ENCODE measurements at places on chromosomes 11 and 22.

DNA sequence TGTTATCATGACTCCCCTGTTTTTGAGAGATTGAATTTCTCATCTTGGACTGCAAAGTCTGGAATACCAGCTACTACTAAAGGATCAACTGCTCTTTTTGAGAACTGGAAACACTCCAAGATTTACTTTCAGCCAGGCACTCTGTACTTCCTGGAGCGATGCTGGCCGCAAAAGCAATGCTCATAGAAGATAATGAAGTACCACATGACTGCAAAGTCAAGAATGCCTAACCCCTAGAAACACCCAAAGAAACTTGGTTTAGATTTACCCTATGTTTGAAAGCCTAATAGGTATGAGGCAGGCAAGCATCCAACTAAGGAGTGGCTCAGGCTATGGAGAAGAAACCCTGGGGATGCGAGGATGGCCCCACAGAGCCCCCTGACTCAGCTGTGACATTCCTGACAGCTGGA lies 47.7 kb upstream of the ARHGAP20 start:
- no peak for DNase-seq

DNA sequence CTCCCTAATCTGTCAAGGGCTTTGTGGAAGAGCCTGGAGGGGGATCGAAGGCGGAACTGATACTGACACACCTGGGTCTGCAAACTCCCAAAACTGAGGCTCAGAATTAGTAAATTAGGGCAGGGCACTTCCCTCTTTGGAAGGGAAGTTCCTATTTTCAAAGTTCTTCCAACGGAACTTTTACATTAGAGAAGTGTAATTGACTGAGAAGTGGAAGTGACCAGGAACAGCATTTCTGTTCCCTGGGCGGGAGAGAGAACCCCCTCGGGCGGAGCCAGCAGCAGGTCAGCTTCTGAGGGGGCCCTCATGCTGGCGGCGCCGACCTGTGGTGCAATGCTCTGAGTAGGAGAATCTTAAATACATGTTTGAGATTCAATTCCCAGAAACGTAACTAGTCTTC lies 1.1 kb upstream of the CBL start:
- DNase-seq, result no peak

DNA sequence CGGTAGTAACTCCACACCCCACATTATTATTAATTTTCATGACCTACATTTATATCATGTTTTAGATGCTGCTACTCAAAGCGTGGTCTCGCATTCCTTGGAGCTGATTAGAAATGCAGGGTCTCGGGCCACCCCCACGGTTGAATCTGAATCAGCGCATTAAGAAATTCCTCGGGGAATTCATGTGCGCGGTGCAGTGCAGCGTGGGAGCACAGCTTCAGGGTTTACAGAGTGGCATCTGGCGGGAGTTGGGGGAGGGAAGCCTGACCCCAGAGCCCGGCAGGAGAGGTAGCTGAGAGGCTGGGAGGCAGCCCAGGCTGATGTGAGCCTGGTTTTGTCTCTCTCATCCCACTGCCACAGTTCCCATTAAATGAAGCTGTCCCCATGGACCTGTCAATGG lies 48.1 kb upstream of the DAGLA start:
- no peak for DNase-seq

DNA sequence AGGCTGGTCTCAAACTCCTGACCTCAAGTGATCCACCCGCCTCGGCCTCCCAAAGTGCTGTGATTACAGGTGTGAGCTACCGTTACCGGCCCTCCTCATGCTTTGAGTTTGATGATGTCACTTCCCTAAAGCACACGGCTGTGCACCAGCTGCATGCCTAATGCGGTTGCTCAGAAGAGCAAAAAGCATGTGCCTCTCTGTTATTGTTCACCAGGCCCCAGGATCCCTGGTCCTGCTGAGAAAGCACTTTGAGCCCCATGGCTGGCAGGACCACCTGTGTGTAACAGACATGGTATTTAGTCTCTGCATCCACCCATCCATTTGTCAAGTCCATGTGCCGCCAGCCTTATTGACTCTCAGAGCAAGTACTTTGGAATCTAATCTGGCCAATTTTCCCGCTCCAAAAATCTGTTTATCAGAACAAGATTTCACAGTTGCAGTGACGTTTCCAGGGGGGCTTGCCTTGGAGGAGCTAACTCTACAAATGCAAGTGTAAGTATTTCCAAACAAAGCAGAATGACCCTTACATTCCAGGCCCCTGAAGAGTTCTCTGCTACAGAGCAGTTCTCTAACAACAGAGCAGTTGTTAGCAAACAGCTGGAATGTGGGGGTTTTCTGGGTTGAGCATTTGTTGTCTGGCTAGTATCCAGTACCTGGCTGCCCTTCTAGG lies 89.4 kb downstream of the LDLRAD3 start:
- DNase-seq, result no peak

- no peak for DNase-seq
Measured at GRCh38 chr22:26709617-26710390, 52.4 kb downstream of the MIAT start.

GRCh38 chr11:110356762-110357671 lies 60.6 kb upstream of the RDX start:
- no peak for DNase-seq

GRCh38 chr22:45318558-45319323 lies 9.0 kb downstream of the FAM118A start:
- no peak for DNase-seq

- DNase-seq, result no peak
Measured at GRCh38 chr22:36350751-36351594, 36.8 kb downstream of the MYH9 start.

DNA sequence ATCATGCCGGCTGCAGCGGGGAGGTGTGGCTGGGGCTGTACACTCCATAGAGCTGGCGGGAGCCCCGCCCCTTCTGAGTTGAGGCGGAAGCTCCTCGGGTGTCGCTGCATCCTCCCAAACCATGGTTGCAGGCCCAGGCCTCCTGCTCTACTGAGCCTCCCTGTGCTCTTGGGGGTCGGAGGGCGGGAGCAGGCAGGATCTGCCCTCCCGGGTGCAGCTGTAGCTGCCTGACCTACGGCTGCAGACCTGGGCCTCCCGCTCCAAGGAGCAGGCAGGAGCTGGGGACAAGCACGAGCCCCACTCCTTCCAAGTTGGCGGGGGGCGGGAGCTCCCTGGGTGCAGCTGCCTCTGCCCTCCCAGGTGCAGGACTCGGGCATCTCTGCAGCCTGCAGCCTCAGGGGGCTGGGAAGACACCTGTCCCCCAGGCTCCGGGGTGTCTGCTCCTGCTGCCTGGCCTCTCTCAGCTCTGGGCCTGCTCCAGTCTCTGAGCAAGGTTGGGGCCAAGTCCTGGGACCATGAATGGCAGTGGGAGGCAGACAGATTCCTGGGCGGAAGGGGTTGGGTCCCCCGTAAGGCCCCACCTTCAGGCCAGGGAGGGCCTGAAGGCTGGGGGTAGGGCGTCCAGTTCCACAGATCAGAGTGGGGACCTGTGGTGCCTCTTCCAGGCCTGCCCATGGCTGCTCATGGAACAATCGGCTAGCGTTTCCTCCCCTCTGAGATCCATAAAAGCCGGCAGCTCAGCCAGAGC lies 46.4 kb upstream of the SC5D start:
- DNase-seq, result no peak

DNA sequence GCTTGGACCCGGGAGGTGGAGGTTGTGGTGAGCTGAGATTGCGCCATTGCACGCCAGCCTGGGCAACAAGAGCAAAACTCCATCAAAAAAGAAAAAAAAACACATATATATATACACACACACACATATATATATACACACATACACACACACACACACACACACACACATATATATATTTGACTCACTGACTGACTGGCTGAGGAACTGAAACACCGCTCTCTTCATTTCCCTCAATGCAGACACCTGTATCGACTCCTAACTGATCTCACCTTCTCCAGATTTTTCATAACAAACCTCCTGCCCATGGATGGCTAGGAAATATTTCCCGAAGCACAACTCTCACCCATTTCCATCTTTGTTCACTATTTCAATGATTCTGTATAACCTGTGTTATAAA lies 140.7 kb upstream of the ANO3 start:
- no peak for DNase-seq

DNA sequence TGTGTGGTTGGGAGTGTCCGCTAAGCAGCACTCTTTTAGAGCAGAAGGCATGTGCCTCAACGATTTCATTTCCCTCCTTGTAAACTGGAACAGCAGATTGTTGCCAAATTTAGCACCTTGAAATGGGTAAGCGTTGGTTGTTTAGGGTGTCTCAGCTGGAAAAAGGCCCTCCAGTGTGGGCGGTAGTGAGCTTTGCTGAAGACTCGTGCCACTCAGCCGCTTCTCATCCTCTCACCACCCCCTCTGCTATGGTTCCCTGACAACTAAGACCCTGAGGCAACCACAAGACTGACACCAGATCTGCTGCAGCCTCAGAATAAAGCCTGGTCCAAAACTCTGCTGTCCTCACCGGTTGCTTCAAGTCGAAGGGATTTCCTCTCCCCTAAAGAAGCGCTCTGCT lies 9.9 kb upstream of the FERMT3 start:
- no peak for DNase-seq

- no peak for DNase-seq
Measured at GRCh38 chr22:29530716-29531115, 22.8 kb downstream of the THOC5 start.

DNA sequence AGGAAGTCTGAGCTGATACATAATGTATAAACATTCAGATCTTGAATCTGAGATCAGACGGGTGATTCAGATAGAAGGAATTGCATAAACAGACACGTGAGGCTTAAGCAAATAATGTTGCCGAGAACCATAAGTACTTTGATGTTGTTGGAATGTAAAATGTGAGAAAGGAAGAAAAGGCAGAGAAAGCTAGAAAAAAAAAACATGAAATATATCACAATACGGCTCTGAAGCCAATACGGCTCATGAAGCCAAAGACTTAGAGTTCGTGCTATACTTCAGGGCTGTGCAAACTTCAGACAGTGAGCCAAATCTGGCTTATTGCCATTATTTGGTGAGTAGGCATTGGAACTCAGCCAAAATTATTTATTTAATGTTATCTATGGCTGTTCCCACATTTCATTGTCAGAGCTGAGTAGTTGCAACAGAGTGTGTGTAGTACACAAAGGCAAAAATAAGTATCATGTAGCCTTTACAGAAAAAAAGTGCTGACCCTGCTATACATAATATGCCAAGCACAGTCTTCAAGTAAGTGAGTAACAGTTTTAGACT lies 673.3 kb downstream of the CNTN5 start:
- DNase-seq, result no peak

DNA sequence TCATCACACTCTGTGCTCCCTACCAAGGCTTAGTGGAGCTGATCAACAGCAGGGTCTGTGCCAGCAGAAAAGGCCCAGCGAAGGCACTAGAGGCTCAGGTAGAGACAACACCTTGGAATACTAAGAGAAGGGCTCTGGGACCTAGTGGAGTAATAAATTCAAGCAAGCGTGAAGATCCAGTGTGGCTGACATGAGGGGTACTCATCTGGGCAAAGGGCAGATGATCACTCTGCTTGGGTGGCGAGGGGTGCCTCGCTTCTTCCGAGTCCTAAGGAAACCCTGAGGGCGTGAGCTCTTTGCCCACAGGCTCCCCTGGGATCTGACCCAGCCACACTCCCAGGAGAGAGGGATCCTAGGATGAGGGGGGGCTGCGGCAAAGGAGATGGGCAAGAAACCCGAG lies 3.5 kb upstream of the TPBGL start:
- no peak for DNase-seq

GRCh38 chr22:48743601-48744282 lies 1083.9 kb downstream of the BRD1 start:
- DNase-seq, result no peak

DNA sequence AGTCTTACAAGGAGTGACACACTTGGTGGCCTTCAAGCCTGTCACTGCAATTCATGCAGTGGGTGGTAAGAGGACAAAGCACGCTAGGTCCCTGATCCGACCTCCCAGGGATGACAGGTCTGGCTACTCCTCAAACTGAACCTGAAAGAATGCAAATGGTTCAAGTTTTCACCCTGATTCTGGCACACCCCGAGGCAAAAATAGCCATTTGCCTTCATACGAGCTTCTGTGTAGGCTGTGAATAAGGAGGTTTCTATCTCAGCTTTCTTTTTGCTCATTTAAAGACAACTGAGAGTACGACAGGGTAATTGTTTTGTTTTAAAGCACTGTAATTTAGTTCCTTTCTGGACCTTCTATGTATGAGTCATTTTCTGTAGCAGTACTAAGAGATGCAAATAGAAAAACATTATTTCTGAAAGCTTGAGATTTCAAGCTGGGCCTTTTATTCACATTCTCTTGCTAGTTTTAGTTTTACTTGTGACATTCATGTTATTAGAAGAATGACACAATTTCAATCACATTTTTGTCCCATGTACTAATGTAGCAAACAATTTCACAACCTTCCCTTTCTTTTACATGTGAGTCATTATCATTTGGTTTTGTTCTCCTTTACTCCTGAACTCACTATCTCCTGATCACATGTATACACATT lies 56.6 kb upstream of the FDX1 start:
- no peak for DNase-seq

GRCh38 chr11:130469181-130469580 lies 20.7 kb downstream of the ADAMTS15 start:
- DNase-seq, result no peak

DNA sequence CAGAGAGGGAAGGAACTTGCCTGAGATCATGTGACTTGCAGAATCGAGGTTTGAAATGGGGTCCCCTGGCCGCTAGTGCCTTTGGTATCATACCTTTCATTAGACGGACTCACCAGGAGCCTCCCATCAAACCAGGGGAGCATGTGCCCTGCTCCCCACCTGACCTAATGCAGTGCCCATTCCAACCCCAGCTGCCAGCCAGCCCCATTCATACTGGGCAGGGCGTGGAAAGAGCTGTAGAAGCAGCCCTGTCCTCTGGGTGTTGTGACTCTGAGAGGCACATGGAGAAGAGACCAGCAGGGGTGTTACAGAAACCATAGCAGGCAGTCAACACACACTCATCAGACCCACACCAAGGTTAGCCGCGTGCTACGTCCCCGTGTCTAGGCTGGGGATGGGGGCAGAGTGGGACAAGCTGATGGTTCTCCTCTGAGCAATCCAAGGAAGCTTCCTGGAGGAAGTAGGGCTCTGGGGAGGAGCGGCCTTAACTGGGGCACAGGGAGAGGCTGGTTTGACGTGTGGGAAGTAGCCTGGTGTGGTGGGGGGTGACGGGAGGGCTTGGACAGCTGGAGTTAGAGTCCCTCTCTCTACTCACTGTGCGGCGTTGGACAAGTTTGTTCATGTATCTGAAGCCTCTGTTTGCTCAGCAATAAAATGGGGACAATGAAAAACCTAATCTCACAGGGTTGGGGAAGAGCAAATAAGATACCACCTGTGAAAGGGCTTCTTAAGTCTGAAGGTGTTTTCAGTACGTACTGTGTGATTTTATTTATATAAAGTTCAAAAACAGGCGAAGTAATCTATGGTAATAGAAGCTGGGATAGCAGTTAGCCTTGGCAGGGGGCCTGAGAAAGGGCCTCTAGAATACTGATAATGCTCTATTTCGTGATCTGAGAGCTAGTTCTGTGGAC lies 14.0 kb downstream of the GRIK4 start:
- no peak for DNase-seq

GRCh38 chr11:124670732-124671131 lies 2.8 kb downstream of the SIAE start:
- no peak for DNase-seq
